Putamen (tissue), 1 donor: ENCODE measurements at places on chromosomes 12 and 14.

DNA sequence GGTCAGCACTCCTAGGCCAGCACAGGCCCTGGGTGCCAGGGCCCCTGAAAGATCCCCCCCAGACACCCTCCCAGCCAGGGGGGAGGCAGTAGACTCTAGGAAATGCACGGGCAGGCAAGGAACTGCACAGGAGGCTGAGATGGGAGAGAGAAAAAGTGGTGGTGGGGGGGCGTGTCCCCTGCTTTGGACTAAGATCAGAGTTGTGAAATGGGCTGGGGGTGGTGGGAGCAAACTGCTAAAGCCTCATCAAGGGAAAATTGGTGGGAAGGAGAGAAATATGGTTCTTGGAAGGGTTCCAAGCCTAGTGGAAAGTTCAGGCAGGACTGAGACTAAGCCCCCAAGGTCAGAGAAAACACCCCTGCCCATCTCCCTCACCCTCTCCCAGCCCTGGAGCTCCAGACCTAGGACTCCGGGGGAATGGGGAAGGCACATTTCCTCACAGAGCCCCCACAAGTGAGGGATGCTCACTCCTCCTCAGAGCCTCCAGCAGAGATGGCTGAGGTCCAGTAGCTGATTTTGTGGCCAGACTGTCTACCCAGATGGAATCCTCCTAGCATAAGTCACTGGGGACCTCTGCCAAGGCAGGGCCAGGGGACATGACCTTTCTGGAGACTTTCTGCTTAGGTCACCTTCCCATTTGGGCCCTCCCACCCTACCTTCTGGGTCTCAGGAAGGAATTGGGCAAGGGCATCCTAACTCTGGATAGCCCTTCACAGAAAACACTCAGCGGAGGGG lies 29.8 kb downstream of the FIGNL2 start:
- DNase-seq = no peak

DNA sequence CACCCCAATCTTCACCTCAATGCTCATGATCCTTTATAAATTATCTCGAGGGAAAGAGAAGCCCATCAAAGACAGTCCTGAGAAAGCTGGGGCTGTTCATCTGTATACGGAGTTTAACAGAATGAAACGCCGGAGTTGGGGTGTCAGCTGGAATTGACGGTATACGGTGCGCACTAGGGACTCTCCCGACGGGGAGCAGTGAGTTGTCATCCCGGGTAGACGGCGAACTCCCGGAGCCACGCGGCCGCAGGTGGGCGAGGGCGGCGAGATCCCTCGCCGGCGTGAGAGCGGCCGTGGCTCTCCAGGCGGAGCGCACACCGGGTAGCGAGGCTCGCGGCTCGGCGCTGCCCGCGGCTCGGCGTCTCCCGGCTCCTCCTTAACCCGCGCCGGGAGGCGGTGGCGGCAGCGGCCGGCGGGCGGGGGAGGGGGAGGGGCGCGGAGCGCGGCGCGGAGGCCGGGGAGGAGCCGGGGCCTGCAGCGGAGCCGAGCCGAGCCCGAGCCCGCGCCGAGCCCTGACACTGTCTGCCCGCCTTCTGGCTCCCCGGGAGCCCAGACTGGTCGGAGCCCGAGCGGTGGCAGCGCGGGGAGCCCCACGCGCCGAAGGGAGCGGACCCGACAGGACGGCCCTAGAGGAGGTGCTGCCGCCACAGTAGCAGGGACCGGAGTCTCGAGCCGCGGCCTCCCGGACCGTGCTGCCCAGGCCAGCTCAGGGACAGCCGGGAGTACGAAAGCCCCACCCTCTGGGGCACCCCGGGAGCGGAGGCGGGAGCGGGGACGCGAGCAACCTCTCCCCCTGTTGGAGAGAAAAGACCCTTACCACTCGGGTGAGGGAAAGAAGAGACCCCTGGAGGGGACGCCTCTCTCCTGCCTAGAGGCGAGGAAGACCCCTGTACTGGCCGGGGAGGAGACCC lies at the start of gene FOXJ2:
Gene FOXJ2 (plus strand): TSS at position 475 of the 911 bp plus-strand sequence. CDS start 7,117 bp downstream, outside the sequence.
- DNase-seq = peak; percentile 82

GRCh38 chr12:50562520-50563433 lies 58.0 kb downstream of the DIP2B start:
- no peak for DNase-seq

GRCh38 chr14:52233693-52234092 lies 33.8 kb upstream of the PTGDR start:
- DNase-seq = no peak
